B cell (primary cell): ENCODE measurements at places on chromosomes 4 and X.

GRCh38 chr4:126071346-126072333 is 756.9 kb downstream of the FAT4 start:
- DNase-seq: no peak

DNA sequence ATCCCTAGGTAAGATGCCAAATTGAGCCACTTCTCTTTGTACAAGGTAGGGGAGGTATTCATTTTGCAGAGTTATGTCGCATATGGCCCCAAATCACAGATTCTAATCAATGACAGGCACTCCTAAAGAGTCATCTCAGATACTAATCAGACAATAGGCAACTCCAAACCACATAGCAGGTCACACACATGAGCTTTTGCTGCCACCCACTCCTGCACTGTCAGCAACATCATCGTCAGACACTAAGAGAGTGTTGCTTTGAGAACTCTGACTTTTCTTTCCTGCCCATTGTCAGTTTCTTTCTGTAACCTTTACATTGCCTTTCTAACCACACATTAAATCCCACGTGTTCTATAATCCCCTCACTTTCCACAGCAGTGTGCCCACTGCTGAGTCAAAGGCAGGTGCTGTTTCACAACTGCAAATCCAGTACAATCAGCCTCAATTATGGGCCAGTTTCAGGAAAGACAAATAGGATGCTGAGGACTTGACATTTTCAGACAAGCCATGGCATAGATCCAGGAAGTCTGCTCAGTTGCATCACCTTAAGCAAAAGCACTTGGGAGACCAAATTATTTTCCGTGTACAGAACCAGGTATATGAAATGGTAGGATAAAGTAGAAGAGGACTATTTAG is 23.5 kb downstream of the TMEM31 start:
- DNase-seq: no peak

DNA sequence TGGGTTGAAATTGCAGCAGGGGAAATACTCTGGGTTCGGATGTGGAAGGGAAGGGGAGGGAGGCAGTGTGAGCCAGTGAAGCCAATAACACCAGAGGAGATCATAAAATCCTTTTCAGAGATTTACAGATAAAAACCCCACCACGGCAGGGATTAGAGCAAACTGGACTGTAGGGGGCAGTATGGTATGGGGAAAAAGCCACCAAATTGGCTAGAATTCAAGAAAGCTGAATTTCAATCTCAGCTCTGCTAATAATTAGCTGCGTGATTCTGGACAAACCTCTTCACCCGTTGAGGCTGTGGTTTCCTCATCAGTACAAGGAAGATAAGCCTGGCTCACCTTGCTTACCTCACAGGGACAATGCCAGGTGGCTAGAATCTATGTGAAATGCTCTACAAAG is 108.1 kb downstream of the ATG4A start:
- no peak for DNase-seq

DNA sequence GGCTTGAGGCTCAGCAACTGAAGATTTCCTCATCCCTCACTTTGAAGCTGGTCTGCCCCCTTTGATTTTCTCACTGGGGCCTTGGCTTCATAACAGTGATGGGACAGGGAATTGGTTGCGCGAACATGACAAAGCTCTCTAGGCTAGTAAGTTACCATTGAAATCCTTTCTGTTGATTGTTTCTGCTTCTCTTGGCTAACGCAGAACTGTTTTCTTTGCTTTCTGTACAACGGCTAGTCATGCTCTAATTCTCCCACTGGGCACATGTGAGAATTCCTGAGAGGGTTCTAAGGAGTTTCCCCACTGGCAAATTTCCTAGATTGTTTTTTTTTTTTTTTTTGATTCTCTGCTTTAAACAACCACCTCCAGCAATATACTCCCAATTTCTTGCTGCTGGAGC is 738.6 kb downstream of the PCDH7 start:
- DNase-seq: no peak

DNA sequence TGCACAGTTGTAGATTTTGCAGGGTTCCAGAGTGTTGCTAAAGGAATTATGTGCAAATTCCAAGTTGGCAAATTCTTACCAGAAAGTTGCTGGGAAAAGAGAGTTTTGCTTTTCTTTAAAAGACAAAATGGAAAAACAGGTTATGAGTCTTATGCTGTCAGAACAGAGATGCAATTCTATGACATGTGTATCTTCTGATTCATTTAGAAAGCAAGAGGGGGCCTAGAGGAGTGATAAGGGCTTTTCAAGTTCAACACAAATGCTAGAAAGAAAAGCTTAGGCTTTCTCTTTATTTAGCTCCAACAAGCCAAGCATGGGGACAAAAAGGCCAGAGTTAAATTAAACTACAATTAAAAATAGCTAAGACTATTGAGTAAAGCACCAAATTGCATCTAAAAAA is 72.4 kb upstream of the GATB start:
- DNase-seq: no peak

DNA sequence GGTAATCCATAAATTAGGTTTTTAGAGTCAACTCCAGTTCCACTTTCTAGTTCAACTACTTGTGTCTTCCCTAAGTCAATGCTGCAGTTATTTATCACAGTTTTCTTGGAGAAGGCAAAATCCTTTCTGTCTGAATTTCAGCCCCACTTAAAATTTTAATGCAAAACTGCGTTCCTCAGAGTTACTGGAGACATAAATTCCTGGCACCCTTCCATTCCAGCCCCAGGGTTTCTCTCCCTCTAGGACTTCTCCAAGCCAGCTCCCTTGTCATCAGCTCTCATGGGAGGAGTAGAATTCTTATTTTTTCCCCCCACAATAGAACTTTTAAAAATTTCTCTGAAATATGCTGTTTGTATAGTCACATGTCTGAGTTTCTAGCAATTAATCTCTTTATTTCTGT is 50.6 kb upstream of the PHOX2B start:
- DNase-seq: no peak

- no peak for DNase-seq
Measured at GRCh38 chr4:32775049-32775448, 2054.9 kb downstream of the PCDH7 start.

DNA sequence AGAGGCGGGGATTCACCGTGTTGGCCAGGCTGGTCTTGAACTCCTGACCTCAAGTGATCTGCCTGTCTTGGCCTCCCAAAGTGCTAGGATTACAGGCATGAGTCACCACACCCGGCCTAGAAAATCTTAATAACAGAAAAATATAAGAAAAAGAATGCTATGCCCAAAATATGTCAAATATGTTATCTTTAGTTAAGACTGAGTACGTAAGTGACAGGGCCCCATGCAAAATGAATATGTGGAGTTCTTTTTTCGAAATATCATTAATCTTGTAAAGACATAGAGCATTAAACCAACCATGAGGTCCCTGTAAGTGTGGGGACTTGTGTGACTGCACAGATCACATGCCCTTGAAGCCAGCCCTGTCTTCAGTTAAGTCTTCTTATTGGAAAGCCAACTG is 8.9 kb upstream of the ZNF518B start:
- no peak for DNase-seq

- DNase-seq: no peak
Measured at GRCh38 chrX:66009231-66009845, 30.5 kb downstream of the VSIG4 start.

- no peak for DNase-seq
Measured at GRCh38 chrX:95728446-95728845, 956.2 kb upstream of the DIAPH2 start.

GRCh38 chr4:23969635-23970145 is 79.8 kb upstream of the PPARGC1A start:
- DNase-seq: no peak

DNA sequence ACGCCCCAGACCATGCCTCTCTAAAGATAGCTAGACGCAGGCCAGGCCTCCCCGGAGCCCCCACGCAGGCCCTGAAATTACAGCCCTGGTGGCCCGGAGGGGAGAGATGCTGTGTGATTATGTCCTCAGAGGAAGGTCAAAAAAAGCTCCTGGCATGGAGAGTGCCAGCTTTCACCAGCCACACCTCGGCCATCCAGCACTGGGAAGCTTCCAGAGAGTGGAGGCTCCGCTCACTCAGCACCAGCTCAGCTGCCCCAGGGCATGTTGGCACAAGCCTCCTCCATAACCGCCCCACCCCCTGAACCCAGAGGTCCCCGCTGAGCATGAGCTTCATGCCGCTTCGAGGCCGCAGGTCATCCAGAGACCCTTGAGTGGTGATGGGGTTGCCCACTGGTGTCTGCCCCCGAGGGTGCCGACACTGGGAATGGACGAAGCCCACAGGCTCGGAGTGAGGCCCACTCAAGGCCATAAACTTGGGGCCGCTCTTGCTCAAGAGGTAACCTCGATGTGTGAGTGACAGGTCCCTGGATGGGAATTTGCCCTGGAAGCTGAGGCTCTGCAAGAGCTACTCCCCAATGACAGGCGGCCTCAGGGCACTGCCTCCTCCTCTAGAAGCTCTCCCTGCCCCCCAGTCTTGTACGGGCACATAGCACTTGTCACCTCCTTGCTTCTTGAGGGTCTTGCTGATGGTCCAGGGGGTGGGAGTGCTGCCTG is 4.4 kb upstream of the BGN start:
- no peak for DNase-seq

DNA sequence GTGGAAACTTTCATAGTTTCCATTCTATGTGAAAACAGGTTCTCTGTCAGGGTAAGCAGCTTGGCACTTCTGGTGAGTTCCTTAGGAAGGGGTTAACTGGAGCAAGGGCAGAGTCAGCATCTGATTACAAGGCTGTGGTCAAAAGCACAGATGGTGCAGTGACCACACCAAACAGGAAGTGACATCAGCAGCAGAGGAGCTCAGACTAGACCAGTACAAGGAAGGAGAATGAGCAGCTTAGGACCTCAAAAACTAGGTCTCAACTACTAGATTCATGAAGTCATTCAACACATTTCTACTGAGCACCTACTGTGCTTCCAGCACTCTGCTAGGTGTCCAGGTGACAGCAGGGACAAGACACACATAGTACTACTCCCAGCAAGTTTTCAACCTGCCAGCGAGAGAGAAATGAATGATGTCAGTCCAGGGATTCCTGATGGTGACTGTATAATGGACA is 130.2 kb downstream of the AMELX start:
- DNase-seq: peak; percentile 5

- DNase-seq: no peak
Measured at GRCh38 chrX:108299704-108300103, 138.5 kb downstream of the COL4A6 start.

- peak; percentile 38 for DNase-seq
Measured at GRCh38 chr4:52645300-52645699, 13.8 kb downstream of the USP46 start.

DNA sequence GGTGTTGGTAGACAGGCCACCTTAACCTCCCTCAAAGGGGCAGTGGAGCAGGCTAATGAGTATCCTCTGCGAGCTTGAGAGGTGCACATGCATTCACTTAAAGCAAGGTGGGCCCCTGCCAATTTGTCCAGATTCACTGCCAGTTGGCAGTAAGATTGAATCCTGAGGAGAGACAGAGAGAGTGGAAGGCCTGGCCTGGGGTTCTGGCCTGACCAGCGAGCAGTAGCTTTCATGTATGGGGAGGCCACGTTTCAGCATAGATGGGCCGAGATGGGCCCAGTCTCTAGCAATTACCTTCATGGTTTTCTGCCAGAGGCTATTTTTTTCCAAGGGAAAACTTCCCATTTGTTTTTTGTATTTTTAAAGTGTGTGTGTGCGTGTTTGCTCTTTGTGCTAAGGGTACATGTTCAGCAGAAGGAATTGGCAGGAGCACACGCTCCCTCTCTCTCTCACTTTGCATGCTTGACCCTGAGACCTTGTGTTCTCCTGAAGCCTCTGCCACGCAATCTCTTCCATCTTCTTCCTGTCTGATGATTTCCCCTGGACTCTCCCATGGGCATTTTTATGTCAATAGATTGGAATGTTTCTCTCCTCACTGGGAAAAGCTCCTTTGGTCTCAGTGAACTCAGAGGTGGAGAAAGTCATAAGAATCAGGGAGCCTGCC is 215.8 kb upstream of the SFRP2 start:
- no peak for DNase-seq

DNA sequence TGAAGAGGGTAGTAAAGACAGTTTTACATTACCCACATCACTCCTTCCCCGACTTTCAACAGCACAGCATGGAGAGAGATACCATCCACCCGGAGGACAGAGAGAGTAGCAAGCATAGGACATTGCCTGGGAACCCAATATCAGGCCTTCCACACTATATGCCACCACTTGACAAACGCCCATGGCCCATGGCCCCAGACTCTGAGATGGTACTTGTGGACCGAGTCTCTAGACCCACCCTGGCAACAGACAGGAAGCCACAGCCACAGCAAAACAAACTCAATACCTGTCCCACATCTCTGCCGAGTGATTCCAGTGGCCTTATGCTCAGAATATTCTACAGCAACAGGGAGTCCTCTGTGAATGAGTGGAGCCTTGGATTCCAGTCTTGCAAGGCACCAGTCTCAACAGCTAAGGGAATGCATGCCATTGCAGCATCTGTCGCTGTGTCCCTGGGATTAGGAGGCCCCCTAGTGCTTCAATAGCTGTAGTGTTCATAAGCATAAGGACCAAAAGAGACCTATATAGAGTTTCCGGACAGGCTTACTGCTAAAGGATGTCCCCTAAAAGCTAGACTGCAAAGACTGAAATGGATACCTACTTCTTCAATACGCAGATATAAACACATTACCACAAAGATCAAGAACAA is 14.7 kb upstream of the CT55 start:
- DNase-seq: peak; percentile 42

GRCh38 chr4:48332661-48333060 is 8.7 kb upstream of the SLAIN2 start:
- DNase-seq: no peak

DNA sequence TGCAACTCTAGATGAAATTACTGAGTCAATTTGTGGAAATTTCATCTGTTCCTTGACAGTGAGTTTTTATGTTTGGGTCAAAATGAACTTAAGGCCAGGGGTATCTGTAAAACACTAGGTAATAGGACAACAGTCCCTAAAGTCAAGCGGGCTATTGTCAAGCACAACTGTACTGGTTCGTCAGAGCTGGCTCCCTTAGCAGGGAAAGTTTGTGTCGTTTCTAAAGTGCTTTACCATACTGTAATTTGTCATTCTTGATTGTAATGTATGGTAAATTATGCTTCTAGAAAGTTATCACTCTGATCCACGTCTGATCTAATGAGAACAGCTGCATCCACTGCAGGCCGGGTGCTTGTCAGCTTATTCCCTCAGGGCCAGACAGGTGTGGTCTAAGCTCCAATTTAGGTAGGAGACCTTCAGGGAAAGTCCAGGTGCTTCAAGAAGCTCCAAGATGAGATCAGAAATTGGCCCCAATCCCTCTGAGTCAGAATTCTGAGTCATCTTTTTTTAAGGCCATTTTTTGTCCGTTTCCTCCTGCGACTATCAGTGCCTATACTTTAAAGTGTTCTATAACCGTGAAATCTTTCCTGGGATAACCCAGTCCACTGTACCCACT is 92.2 kb downstream of the PALLD start:
- DNase-seq: no peak

- DNase-seq: no peak
Measured at GRCh38 chr4:183798301-183799253, 106.5 kb upstream of the STOX2 start.

DNA sequence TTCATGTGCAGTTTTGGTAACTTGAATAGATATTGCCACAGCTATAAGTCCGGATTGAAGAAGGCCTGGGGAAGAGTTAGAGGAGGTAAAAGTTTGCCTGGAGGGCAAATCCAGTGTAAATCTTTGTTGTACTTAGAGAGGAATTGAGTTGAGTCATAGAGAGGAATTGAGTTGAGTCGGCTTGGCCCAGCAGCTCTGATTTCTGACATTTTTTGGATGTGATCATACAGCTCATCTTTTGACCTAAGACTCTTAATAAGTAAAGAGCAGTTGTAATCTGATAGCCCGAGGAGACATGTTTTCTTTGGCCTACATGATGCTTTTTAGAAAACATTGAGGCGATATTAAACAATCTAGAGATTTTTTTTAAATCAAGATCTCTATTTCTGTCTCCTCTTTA is 3.9 kb downstream of the KIT start:
- no peak for DNase-seq

GRCh38 chrX:154490021-154490413 is 412 bp downstream of the SLC10A3 start:
- DNase-seq: no peak
